Hippocampal formation (tissue), 2 donors: ENCODE measurements at places on chromosomes 6 and 20.

GRCh38 chr20:38883981-38884733, 42.1 kb upstream of the FAM83D start:
- DNase-seq: no peak

GRCh38 chr6:44624226-44624625, 236.7 kb downstream of the CDC5L start:
- DNase-seq: no peak

DNA sequence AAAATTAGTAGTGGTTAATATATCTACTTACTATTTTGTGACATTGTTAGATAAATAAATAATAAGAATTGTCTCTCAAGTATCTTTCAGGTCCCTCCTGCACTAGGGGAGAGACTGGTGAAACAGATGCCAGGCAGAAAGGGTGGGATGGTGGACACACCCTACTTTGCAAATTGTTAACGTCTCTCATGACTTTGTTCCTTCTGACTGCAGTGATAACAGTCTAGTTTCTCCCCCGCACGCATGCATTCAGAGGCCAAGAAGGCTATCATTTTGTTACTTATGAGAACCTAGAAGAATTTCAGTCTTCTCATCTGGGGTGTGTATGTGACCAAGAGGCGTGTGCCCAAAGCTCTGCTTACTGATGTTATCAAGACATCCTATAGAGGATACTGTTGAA, 152.3 kb downstream of the EDN1 start:
- DNase-seq: no peak

- no peak for DNase-seq
Measured at GRCh38 chr20:24970754-24971153, 21.7 kb downstream of the CST7 start.

DNA sequence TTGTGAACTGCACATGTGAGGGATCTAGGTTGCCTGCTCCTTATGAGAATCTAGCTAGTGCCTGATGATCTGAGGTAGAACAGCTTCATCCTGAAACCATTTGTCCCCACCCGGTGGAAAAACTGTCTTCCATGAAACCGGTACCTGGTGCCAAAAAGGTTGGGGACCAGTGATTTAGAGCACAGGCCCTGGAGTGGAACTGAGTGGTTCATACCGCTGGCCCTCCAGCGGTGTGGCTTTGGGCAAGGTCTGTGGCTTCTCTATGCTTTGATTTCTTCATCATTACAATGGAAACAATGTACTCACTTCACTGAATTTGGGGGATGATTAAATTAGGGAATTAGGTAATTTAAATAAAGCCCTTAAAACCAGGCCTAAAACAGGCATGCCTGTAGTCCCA, 36.3 kb downstream of the CD164 start:
- DNase-seq: no peak

DNA sequence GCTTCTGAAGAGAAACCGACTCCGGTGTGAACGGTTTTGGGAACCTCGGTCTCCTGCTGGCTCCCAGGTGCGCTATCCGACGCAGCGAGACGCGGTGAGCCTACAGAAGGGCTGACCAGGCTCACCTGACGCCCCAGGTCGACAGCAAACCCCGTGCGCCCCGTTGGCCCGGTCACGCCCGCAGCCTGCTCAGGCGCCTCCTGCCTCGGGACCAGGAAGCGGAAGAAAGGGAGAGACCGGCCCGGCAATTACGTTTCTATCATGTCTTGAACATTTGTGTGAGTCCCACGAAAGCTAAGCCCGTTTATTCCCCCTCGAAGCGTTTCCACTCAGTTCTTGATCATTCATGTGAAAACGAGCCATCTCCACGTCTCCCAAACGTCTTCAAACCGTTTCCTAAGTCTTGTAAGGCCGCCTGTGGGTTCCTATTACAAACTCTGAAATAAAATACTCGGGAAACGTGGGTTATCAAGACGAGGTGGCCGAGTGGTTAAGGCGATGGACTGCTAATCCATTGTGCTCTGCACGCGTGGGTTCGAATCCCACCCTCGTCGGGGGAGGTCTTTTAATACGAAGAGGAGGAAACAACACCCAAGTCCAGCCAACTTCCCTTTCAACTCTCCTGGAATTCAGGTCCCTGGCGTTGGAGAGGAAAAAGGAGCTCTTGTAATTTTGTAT, 150.5 kb upstream of the PRSS16 start:
- DNase-seq: no peak

DNA sequence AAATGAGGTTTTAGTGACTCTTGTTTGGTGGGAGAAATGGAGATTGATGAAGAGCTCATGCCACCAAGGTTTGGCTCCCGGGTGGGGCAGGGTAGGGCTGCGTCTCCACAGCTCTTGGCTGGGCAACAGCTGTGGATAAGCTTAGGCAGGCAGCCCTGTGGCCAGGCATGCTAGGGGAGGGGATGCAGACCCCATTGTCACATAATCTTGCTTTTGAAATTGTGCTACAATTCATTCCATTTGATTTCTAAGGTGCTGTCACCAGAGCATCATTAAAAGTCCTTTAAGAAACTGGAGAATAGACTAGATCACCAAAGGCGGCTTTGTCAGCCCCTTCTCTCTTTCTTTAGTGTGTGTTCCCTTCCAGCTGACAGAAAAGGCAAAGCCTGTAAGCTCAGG, 574.2 kb upstream of the JAG1 start:
- no peak for DNase-seq

DNA sequence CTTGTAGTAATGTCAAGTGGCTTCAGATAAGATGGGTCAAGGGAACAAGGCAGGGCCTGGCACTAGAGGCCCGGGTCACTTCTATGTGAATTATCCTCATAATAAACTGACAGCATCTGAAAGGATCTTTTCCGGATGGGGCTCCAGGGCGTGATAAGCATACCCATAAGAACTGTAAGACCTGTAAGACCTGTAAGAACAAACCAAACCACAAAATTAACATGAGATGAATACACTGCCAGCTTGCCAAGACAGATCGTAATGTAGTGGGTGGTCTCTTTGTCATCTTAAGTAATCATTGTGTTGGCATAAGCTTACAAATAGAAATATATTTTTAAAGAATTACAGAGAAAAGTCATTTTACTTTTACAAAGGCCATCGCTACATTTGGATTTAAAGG, 334.9 kb downstream of the RFPL4B start:
- no peak for DNase-seq

- no peak for DNase-seq
Measured at GRCh38 chr6:70423189-70424134, 10.2 kb downstream of the FAM135A start.

- DNase-seq: no peak
Measured at GRCh38 chr6:79814940-79815339, 132.4 kb downstream of the ELOVL4 start.

DNA sequence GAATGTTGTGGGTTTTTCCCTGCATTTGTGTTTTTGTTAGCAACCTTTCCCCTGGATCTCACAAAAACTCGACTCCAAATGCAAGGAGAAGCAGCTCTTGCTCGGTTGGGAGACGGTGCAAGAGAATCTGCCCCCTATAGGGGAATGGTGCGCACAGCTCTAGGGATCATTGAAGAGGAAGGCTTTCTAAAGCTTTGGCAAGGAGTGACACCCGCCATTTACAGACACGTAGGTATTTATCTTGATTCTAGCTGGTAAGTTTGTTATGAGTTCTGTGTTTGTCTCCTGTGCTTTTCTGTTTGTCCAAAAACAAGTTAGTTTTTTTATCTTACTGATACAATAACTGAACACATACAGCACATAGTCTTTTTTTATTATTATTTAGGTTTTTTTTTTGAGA, 3.0 kb downstream of the SLC25A27 start:
- no peak for DNase-seq

DNA sequence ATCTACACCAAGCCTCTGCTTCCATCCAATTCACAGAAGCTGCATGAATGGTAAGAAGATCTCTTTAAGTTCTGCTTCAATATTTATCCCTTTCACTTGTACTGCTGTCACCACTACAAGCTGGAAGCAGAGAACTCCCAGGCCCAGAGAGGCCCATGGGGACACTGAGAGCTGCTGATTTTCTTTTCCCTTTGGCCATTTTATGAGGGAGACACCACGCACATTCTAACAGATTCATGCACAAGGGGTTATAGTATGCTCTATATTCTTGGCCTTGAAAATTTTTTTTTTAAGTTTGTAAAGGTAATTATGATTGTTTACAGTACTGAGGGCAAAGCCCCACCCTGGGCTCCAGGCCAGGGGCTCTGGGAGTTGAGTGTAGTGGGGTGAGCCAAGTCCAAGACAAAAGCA, 88.4 kb downstream of the MYB start:
- DNase-seq: no peak

DNA sequence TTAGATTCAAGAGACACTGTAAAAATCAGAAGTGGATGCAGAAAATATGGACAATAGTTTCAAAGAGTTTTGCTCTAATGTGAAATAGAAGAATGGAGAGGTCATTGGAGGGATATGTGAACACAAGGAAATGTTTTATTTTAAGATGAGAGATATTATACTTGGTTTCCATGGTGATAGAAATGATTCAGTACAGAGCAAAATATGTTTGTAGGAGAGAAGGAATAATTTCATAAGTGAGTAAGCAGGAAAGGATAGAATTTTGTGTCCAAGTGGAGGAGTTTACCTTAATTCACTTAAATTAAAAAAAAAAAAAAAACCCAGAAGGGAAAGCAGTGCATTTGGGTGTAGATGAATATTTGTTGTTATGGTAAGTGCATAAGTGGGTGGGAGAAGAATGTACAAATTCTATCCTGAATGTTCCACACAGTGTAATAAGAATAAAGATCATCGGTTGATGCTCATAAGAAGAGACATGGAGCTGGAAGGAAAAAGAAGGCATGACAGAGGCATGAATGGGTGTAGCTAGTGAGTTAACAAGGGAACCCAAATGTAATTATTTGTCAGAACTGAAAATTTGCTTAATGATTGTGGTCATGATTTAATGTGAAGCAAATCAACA, 688.9 kb upstream of the GJE1 start:
- DNase-seq: no peak

GRCh38 chr20:16541226-16541625, 32.0 kb downstream of the KIF16B start:
- DNase-seq: no peak

DNA sequence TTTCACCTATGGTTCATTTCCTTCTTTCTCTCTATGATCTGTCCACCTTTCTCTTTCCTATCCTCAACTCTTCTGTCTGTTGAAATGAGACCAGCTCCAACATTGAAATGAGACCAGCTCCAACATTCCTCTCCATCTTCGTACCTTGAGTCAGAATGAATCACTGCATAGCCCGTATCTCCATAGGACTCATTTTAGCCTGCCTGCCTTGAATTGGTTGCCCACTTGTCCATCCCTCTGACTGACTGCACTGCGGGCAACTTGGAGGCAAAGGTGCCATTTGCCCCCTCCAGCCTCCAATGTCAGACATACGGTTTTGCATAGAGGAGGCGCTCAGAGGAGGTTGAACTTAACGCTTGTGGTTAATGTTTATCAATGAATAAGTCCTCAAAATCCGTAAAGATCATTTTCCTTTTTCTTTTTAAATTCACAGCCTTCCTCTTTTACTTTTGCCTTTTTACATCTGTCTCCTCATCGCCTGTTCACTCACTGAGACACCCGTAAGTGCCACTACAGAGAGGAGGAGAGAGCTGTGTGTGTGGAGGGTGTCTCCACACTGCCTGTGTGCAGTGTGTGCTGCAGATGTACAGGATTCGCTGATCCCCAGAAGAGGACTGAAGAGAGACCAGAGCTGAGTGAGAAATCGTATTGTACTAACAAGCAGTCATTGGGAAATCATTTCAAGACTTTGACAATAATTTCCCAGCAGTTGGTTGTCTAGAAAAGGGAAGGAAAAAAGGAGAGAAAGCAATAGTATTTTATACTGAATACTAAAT, 579.6 kb upstream of the MAP3K7 start:
- DNase-seq: no peak
